ENCODE measurements at places on chromosomes 6 and 20. TPM values are rescaled to one million over a fixed set of nuclear protein-coding genes. Genes with fewer than 3 reads are reported as not detected.

DEFB114 gene
- not detected for total RNA-seq

GATA5 gene
- total RNA-seq: not detected

MCCD1 gene
- total RNA-seq: not detected

CLPSL2 gene
- not detected for total RNA-seq

HLA-DOB gene
- total RNA-seq: 8.2 TPM

ADGRF5 gene
- total RNA-seq: 0.32 TPM

NFATC2 gene
- 73.9 TPM for total RNA-seq

GRM1 gene
- total RNA-seq: not detected

RHAG gene
- total RNA-seq: not detected

DNA sequence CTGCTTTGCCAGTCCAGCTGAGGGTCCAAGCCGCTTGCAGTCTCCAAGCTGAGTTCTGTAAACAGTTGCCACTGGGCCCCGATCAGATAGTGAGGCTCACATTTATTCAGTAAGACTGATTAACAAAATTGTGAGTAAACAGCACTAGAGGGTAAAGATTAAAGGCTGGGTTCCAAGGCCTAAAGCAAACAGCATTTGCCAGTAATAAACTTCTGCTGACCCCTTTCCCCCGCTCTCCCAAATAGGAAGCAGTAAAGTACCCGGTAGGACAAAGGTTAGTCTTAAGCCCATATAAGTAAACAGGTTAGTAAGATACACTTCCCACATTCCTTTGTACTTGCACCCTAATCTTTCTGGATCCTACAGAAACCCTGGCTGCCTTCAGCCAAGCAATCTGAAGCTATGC is 181.8 kb downstream of the MEI4 start:
- DNase-seq: no peak

DNA sequence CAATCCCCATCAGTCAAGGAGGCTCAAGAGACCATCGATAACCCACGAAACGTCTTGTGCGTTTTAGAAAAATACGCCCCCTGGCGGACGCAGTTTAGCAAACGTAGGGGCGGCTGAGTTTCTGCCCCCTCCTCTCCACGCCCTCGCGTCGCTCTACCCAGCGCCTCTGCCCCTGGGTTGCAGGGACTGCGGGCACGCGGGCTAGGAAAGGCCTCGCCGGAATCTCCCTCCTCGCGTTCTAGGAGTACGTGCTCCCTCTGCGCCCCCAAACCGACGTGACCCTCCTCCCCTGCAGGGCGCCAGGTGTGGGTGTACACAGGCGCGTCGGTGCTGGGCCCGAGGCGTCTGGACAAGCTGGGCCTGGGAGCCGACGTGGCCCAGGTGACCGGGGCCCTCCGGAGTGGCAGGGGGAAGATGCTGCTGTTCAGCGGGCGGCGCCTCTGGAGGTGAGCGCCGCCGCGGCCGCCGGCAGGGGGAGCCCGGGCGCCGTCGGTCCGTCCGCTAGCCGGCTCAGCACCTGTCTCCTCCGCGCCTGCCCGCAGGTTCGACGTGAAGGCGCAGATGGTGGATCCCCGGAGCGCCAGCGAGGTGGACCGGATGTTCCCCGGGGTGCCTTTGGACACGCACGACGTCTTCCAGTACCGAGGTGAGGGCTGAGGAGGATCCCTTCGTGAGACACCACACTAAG is 5.3 kb downstream of the MMP9 start:
- peak; percentile 62 for DNase-seq

DNA sequence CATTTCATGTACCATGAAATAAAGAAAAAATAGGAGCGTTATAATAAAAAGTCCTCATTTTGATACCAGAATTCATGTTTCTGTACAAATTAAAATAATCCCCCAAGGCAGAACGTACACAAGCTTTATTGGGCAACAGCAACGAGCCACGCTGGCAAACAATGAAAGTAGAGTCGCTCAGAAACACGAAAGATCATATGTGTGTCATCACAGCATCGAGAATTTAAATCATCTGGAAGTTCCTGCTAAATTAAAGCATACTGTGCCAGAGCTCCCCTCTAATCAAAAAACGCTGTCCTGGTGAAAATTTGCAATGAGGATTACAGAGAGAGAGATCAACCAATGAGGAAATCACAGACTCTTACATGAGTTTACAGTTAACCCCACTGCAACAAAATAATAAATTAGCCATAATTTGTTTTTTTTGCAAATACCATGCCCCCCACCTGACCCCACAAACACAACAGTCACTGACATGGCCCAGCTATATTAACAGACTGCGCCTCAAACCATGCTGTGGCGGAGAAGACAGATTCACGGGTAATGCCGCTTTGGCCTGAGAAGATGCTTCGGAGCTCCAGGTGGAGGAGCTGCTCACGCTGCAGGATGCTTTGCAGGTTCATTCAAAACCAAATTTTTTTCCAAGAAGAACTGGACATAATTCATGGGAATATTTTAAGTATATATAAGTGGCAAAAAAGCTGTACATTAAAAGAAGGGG is 54.3 kb upstream of the NFATC2 start:
- no peak for DNase-seq

GRCh38 chr20:53990003-53990402 is 80.4 kb downstream of the BCAS1 start:
- no peak for DNase-seq

DNA sequence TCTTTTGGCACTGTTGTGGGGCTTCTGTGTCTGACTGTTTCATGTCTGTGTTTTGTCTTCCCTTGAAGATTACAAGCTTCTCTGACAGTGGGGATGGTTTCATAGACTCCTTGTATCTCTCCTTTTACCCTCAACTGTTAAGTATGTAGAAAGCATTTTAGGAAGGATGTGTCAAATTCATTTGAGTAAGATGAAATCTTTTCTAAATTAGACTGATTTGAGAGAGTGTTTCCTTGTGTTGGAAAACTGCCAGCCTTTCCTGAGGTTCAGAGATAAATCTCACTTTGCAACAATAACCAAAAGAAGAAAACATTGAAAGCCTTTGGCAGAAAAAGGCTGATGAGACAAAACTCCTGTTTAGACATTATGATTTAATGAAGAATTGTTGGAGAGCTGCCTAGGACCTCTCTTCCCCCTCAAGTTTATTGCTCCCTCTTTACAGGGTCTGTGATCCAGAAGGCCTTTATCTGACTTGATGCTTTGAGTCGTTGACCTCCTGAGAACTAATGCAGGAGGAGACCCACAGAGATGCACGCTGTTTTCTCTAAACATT is 68.3 kb downstream of the ANKS1A start:
- DNase-seq: no peak

DNA sequence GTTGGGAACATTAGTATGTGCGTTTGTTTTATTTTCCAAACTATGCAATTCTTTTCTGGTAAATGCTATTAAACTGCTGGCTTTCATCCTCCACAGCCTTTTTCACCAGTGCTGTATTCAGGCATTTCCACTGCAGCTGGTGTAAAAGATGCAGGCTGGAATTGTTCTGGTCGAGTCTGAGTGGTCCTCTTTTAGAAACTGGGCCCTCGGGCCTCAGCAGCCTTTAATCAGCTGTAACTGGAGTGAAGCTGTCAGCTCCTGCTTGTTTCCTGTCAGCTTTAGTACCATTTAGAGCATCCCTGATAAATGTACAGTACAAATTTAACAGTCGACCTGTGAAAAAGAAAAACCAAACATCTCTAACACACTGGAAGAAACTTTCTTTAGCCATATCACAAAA is 979.6 kb downstream of the TFAP2A start:
- no peak for DNase-seq

DNA sequence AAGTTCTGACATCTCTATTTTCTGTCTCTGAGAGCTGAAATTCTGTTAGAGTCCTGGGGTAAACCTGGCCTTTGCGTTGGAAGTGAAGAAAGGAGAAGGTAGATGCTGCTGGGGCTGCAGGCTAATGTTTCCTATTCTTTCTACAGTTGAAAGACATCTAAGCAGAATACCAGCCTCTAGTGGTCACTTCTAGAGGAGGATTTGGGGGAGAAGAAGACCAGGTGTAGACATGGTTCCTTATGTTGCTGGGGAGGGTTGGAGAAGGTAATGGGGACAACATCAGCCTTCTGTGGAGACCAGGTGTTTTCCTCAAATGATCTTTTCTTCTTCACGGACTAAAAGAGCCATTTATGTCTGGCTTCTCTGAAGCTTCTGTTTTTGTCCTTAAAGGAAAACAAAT is 62.6 kb downstream of the BTBD3 start:
- DNase-seq: no peak

DNA sequence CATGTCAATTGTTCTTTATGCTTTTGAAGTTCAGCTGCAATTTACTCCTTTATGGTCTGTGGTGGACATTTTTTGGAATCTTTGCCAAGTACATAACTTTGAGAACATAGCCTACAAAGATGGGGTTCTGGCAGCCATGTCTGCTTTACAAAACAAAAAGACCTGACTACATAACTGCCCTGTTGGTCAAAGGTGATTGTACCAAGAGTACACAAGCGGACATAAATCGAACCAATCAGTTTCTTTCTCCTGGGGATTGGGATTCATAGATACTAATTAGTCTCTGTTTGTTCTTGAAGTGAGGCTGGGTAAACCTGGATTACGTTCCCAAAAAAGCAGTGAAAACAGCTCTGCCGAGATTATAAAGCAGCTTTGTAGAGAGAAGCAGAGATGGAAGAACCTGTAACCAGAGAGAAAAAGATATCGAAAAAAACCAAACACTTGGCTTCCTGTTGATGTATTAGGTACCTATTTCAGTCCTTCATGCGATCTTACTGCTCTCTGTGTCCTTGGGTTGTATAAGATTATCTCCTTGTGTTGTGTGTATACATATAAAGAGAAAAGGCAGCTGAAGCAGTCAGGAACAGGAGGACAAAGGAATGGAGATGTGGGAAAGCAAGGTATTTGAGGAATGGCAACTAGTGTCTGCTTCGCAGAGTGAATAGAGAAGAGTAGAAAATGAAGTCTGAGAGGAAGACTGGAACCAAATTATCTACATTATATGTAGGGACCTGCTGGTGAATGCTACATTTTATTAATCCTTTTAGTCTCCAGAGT is 2.7 kb upstream of the ZFAND3 start:
- DNase-seq: no peak

- no peak for DNase-seq
These were observed 215.3 kb upstream of the SUPT3H start for GRCh38 chr6:45592991-45593390.

- DNase-seq: no peak
These were observed 100.0 kb upstream of the CNR1 start for GRCh38 chr6:88266126-88266525.

GRCh38 chr6:148104131-148104530 is 238.5 kb upstream of the SASH1 start:
- no peak for DNase-seq

DNA sequence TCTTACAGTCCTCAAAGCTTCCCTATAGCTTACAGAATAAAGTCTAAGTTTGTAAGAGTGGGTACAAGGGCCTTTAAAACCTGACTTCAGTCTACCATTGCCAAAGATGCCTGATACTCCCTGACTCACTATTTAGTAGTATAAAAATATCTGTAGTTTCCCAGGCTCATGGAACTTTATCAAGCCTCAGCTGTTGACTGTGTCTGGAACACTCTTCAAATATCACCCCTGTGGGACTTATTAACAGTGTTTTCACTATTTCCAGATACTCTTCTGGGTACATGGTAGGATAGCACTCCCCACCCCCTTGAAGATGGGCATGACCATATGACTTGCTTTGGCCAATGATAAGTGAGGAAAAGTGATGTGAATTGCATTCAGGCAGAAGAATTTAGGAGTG is 105.3 kb upstream of the TENT5A start:
- no peak for DNase-seq

GRCh38 chr6:90109141-90109540 is 187.5 kb downstream of the BACH2 start:
- DNase-seq: no peak

GRCh38 chr6:143166247-143166695 is 105.6 kb downstream of the AIG1 start:
- DNase-seq: no peak

DNA sequence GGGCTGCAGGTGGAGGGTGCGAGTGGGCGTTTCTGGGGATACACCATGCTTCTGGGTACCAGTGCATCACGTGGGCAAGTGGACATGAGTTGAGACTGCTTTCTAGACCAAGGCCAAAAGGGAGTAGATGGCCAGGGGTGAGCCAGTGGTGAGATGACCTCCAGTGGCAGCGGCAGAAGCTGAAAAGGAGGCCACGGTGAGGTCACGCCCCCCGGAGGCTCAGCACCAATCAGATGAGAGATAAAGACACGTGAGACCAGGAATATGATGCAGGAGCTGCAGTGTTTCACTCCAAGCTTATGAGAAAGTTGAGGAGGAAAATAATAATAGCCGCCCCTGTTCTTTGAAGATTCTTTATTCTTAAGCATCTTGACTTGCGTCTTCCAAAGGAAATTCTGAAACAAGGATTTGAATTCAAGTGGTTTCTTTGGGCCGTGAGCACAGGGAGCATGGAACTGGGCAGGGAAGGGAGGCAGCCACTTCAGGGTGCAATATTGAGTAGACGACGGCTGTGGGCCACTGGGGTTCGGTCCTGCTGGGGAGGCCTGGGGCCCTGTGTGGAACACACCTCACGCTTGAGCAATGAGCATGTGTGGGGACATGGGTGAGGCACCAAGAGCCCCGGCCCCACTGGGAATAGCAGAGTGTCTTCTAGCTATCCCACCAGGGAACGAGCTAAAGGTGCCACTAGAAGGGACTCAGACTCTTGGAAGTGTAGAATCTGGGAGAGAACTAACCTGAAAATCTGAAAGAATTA is 156.7 kb upstream of the LRFN2 start:
- no peak for DNase-seq

GRCh38 chr6:96878143-96878542 is 19.5 kb downstream of the NDUFAF4 start:
- DNase-seq: no peak

DNA sequence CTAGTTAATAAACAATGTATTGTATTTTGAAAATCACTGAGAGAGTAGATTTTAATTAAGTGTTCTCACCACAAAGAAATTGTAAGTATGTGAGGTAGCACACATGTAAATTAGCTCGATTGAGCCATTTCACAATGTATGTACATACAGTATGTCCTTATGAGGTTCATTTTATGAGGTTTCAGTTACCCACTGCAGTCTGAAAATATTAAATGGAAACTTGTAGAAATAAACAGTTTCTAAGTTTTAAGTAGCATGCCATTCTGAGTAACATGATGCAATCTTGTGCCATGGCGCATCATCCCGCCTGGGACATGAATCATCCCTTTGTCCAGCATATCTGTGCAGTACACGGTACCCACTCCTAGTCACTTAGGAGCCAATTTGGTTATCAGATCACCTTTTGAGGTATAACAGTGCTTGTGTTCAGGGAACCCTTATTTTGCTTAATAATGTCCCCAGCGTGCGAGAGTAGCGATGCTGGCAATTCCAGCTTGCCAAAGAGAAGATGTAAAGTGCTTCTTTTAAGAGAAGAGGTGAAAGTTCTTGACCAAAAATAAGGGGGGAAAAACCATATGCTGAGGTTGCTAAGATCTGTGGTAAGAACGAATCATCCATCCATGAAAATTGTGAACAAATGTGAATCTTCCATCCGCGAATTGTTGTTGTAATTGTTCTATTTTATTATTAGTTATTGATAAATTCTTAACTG is 64.7 kb downstream of the KCNS1 start:
- DNase-seq: no peak

All from T-cell (primary cell).